Mammary microvascular endothelial cell (primary cell): ENCODE measurements at places on chromosomes 2 and 18. TPM values are rescaled to one million over a fixed set of nuclear protein-coding genes. Genes with fewer than 3 reads are reported as not detected.

Gene RAD51AP2
- total RNA-seq: not detected in 2 replicates

Gene TUBA4B
- not detected in 2 replicates for total RNA-seq

Gene EVA1A
- 59.5 and 78.1 TPM in 2 replicates for total RNA-seq

Gene LAMA3
- total RNA-seq: 5.9 and 9.0 TPM in 2 replicates

Gene BMP10
- not detected in 2 replicates for total RNA-seq

Gene LRRC30
- total RNA-seq: not detected in 2 replicates

Gene PNPT1
- total RNA-seq: 26.1 and 32.4 TPM in 2 replicates

Gene GPBAR1
- not detected in 2 replicates for total RNA-seq

Gene SCN7A
- total RNA-seq: not detected in 2 replicates

Gene ANKRD62
- not detected in 2 replicates for total RNA-seq

Gene KCNG2
- total RNA-seq: not detected in 2 replicates

Gene MTCL1
- total RNA-seq: 14.3 and 17.1 TPM in 2 replicates

Gene NIF3L1
- total RNA-seq: 13.9 and 16.3 TPM in 2 replicates

Gene RPL31
- 891 and 1,073 TPM in 2 replicates for total RNA-seq

Gene AAK1
- 38.9 and 39.5 TPM in 2 replicates for total RNA-seq

Gene CFAP65
- not detected in 2 replicates for total RNA-seq

Gene RNF125
- 3.5 and 4.0 TPM in 2 replicates for total RNA-seq

Gene RPRM
- total RNA-seq: not detected in 2 replicates

Gene FBLN7
- 1.9 and 2.2 TPM in 2 replicates for total RNA-seq

Gene FBXO36
- 2.3 and 2.6 TPM in 2 replicates for total RNA-seq

Gene RFX8
- 0.44 and 2.3 TPM in 2 replicates for total RNA-seq

Gene RAB31
- 24.1 and 27.7 TPM in 2 replicates for total RNA-seq

Gene SP140
- under 0.01 and 0.20 TPM in 2 replicates for total RNA-seq

Gene TRIM43
- total RNA-seq: not detected in 2 replicates

Gene NBEAL1
- 8.1 and 8.8 TPM in 2 replicates for total RNA-seq

Gene SERPINB12
- not detected in 2 replicates for total RNA-seq

Gene PHLPP1
- 10.2 and 11.5 TPM in 2 replicates for total RNA-seq

Gene LRATD1
- total RNA-seq: 2.3 and 3.8 TPM in 2 replicates

Gene SP110
- 16.4 and 16.7 TPM in 2 replicates for total RNA-seq

Gene CEBPZOS
- 18.4 and 18.7 TPM in 2 replicates for total RNA-seq

Gene TNFAIP6
- 0.64 TPM in 1 of 2 replicates, not detected in the other for total RNA-seq

Gene SKA1
- total RNA-seq: 20.9 and 30.3 TPM in 2 replicates
